T-cell (primary cell): ENCODE measurements at places on chromosomes 1 and 21. TPM values are rescaled to one million over a fixed set of nuclear protein-coding genes. Genes with fewer than 3 reads are reported as not detected.

Gene APOBEC4
- not detected for total RNA-seq

Gene KRTAP13-2
- not detected for total RNA-seq

Gene SLAMF8
- total RNA-seq = 0.41 TPM

Gene CENPF
- total RNA-seq = 3.2 TPM

Gene ARMH1
- total RNA-seq = 99.8 TPM

Gene KISS1
- total RNA-seq = not detected

Gene NLRP3
- total RNA-seq = 4.5 TPM

Gene BCAN
- total RNA-seq = not detected

Gene OVAAL
- not detected for total RNA-seq

Gene TXNIP
- 965 TPM for total RNA-seq

Gene GUK1
- 217 TPM for total RNA-seq

Gene CNN3
- 3.7 TPM for total RNA-seq

Gene ANGPTL3
- total RNA-seq = not detected

Gene UBXN10
- 0.23 TPM for total RNA-seq

Gene PLCH2
- total RNA-seq = 59.1 TPM

Gene PLA2G2F
- total RNA-seq = not detected

Gene FOXJ3
- 76.0 TPM for total RNA-seq

Gene KANK4
- not detected for total RNA-seq

Gene FMOD
- total RNA-seq = 0.18 TPM

Gene RASSF5
- 211 TPM for total RNA-seq

Gene PPIAL4G
- total RNA-seq = 2.1 TPM

Gene FRRS1
- total RNA-seq = 0.50 TPM

Gene IFNLR1
- total RNA-seq = 2.4 TPM

Gene AJAP1
- 0.73 TPM for total RNA-seq

Gene YIPF1
- 11.5 TPM for total RNA-seq

Gene SMPDL3B
- total RNA-seq = 0.35 TPM

Gene HSD3B1
- total RNA-seq = not detected

Gene RHCE
- 1.0 TPM for total RNA-seq

Gene PITHD1
- total RNA-seq = 60.7 TPM

Gene NHLH1
- 0.38 TPM for total RNA-seq

Gene LHX8
- total RNA-seq = not detected

Gene RNF19B
- 36.2 TPM for total RNA-seq

Gene PTGFRN
- 0.63 TPM for total RNA-seq

Gene MRPL9
- total RNA-seq = 131 TPM

Gene VTCN1
- not detected for total RNA-seq

Gene ADAMTS4
- 1.8 TPM for total RNA-seq

Gene PRAMEF25
- total RNA-seq = not detected

Gene KCNJ15
- 0.44 TPM for total RNA-seq

Gene IFI16
- total RNA-seq = 106 TPM

Gene TBCE
- total RNA-seq = 20.7 TPM

Gene TBX19
- 3.1 TPM for total RNA-seq

Gene LENEP
- total RNA-seq = 1.6 TPM

Gene IL12RB2
- total RNA-seq = 3.5 TPM

Gene TSTD1
- 39.9 TPM for total RNA-seq

Gene OR10X1
- not detected for total RNA-seq

Gene CAMK1G
- total RNA-seq = not detected
